ENCODE measurements at places on chromosomes 11 and 22. TPM values are rescaled to one million over a fixed set of nuclear protein-coding genes. Genes with fewer than 3 reads are reported as not detected.

The C22orf42 gene
- not detected for total RNA-seq

The GLYAT gene
- not detected for total RNA-seq

The ABCG4 gene
- total RNA-seq = not detected

The TMEM86A gene
- total RNA-seq = 3.5 TPM

The LMF2 gene
- 9.4 TPM for total RNA-seq

The PTGDR2 gene
- not detected for total RNA-seq

The TMEM191B gene
- total RNA-seq = not detected

The CYB561A3 gene
- total RNA-seq = 41.8 TPM

The DEFB131B gene
- total RNA-seq = not detected

The MS4A12 gene
- total RNA-seq = not detected

GRCh38 chr11:119607726-119608125 lies 121.3 kb downstream of the NECTIN1 start:
- no peak for DNase-seq

DNA sequence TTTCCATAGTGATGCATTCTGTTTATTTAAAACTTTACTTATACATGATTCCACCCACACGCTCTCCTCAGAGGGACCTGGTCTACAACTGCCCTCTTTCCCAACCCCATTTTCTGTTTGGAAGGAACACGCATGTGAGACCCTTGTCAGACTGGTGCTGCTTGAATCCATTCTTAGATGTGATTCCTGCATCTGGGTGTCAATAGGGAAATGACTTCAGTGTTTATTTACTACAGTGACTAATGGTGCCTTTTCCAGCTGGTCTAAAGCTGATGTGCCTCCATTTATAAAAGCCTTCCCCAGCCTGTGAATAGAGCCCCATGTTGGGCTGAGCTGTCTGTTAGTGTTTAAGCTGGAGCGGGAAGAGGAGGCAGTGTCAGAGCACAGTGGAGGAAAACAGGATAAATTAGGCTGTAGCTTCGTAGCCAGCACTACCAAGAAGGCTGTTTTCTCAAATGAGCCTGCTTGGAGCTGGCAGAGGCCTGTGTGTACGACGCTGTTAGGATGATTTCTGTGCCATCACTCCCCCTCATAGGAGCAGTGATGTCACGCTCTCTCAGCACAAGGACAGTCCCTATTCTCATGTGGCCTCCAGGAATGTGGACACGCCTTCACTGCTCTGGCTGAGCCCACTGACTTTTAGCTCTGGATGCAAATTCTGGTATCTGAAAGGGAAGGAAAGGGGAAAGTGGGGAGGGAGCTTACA lies 18.9 kb upstream of the C11orf96 start:
- DNase-seq = peak; percentile 55

DNA sequence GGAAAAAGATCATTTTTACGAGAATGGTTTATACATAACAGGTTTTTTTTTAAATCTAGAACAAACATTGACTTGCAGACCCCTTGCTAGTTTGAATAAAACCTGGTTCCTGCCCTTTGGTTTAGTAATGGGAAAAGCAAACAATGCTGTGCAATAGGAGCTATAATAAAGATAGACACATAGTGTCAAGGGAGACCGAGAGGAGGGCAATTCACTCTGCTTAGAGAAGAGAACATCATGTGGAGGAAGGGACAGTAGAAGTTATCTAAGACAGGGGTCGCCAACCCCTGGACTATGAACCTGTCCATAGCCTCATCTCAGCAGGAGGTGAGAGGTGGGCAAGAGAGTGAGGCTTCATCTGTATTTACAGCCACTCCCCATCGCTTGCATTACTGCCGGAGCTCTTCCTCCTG lies 7.0 kb upstream of the RDX start:
- no peak for DNase-seq

- peak; percentile 38 for DNase-seq
Observed at GRCh38 chr11:122791836-122792235, 46.5 kb upstream of the CRTAM start.

GRCh38 chr22:21990445-21991303 lies 8.1 kb upstream of the TOP3B start:
- no peak for DNase-seq

DNA sequence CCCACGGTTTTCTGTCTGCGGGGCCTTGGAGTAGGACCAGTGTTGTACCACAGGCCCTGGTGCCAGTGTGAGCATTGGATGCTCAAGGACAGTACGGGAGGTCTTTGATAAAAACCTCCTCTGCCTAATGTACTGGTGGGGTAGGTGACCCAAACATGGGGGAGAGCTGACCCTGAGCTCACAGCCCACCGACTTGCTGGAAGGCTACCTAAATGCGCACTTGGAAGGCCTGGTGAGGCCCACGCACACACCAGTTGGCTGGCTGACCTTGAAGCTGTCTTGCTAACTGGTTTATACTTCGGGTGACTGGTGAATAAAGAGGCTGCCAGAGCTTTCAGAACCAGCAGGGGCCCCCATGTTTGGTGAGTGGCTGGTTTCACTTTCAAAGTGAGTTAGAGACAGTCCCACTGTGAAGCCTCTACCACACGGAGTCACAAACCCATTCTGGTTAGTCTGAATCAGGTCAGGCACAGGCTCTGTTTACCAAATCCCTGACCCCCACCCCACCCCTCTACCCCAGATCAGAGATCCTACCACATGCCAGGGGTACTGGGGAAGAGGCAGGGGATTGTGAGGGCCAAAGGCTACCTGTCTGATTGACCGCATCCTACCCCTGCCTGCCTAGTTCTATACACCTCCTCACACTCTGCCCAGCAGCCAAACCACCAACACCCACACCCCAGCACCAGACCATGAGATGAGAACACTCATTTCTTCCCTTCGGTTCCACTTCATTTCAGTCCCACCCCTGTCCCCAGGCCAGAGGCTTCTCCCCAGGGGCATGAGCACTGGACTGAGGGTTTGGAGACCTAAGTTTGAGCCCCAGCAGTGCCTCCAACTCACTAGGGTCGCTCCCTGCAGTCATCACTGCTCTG lies 12.7 kb upstream of the IL2RB start:
- DNase-seq = no peak

- DNase-seq = no peak
Observed at GRCh38 chr22:47356511-47357011, 594.1 kb downstream of the TBC1D22A start.

DNA sequence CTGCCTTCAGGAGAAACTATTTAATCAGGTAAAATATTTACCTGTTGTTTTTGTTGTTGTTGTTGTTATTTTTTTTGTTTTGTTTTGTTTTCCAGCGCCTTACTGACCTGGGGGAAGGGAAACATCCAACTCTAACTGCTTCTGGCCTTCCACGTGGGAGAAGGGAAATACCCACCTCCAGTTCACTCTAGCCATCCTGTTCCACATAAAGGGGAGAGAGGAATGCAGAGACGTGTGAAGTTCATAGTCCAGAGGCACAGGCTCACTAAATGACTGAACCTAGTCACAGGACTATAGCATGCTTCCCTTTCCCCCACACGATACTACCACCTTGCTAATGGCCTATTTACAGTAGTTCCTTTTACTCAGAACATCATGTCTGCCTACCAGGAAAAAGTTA lies 72.4 kb upstream of the VSTM5 start:
- no peak for DNase-seq

DNA sequence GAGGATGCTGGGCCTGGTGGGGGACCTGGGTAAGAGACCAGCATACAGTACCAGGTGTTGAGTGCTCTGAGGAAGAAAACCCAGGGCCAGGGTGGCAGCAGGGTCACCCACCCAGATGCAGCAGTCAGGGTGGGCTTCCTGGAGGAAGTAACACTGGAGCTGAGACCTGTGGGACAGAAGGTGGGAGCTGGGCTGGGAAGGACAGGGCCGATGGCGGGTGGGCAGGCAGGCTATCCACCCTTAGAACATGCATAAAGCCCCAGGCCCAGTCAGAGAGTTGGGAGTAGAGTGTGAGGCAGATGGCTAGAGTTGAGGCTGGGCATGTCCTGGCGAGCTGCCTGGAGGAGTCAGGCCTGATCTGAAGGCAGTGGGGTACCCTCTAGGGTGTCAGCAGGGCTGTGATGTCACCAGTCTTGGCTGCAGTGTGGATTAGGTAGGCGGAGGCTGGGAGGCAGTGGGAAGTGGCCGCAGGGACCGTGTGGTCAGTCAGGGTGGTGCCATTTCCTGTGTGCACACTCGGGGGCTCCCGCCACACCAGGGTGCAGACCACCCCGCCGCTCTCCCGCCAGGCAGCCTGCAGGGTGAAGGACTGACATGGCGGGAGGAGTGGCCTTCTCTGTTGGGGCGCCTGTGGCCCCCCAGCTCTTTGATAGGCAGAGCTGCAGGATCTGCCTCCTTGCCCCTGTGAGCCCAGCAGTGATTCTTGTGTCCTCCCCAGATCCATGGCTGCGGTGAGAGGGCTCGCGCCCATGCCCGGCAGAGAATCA lies 35.3 kb downstream of the IGHMBP2 start:
- DNase-seq = no peak

GRCh38 chr11:110409174-110409573 lies 20.6 kb upstream of the FDX1 start:
- no peak for DNase-seq

GRCh38 chr11:62181097-62181496 lies 8.9 kb upstream of the SCGB1D1 start:
- no peak for DNase-seq

- DNase-seq = no peak
Observed at GRCh38 chr11:3893311-3893710, 37.8 kb downstream of the STIM1 start.

- DNase-seq = no peak
Observed at GRCh38 chr22:17782158-17782557, 7.9 kb upstream of the BID start.

DNA sequence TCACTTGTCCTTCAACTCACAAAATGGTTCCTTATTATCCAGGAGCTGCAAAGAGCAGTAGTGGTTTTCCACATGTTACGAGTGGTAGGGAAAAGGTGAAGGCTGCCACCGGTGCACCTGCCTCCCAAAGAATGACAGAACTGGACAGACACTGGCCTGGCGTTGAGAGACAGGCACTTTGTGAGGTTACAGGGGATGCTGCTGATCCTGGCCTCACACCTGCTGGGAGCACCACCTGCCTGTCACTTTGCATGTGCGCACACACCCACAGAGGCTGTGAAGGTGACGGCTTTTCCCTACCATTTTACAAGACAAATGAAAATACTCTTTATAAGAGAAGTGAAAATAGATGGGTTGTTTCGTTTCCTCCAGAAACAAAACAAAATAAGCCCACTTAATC lies 175.3 kb upstream of the B3GAT1 start:
- DNase-seq = no peak

GRCh38 chr11:106821291-106821690 lies 197.0 kb downstream of the GUCY1A2 start:
- no peak for DNase-seq

GRCh38 chr22:41893591-41894375 lies 21.1 kb downstream of the SHISA8 start:
- no peak for DNase-seq

GRCh38 chr11:86091086-86091485 lies 22.2 kb upstream of the PICALM start:
- no peak for DNase-seq

GRCh38 chr11:2287091-2287490 lies 14.6 kb downstream of the C11orf21 start:
- DNase-seq = no peak

DNA sequence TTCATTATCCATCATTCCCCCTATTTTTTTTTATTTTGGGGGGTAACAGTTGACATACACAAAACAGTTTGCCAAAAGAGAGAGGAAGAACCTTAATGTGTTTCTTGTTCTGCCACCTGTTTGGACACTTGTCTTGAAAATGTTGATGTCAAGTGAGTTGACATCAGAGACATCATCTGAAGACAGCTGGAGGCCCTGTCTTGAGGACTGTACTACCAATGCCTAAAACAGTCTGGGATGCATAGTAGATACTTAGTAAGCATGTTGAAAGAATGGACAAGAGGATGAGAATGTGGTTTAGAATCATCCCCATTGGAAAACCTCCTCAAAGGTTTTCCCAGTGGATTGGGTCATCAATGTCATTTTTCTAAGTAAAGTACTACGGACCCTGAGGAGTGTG lies 2.4 kb upstream of the ARHGEF12 start:
- DNase-seq = no peak

GRCh38 chr11:11425806-11426205 lies 72.8 kb upstream of the CSNK2A3 start:
- DNase-seq = no peak

DNA sequence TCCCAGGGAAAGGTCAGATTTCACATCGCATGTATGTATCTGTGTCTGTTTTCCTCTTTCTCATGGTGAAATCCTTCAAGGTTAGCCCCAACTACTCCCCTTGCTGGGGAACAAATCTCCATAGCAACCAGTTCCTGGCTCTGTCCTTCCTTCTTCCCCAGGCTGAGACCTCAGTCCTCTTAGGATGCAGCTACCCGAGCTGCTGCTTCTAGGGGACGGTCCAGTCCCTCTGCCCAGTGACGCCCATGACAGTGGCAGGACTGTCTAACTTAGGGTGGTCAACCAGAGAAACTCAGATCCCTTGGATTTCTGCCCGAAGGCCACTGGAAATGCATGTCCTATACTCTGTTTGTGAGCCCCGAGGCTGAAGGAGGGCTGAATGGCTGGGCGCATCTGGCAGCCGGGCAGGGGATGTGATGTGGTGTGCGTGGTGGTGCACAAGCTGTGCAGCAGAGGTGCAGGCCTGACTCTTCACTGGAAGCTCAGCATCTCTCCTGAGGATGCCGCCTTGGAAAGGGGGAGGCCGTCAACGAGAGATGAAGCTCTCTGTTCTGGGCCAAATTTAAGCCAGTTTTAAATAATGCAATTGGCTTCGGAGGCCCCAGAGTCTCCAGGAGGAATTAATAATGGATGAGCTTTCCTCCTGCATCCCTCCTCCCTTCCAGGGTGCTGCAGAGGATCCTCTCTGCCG lies 118.7 kb upstream of the B3GAT1 start:
- no peak for DNase-seq

- no peak for DNase-seq
Observed at GRCh38 chr11:57773026-57773598, 11.5 kb downstream of the CTNND1 start.

- DNase-seq = peak; percentile 55
Observed at GRCh38 chr22:42621505-42622002, 6.9 kb upstream of the POLDIP3 start.

DNA sequence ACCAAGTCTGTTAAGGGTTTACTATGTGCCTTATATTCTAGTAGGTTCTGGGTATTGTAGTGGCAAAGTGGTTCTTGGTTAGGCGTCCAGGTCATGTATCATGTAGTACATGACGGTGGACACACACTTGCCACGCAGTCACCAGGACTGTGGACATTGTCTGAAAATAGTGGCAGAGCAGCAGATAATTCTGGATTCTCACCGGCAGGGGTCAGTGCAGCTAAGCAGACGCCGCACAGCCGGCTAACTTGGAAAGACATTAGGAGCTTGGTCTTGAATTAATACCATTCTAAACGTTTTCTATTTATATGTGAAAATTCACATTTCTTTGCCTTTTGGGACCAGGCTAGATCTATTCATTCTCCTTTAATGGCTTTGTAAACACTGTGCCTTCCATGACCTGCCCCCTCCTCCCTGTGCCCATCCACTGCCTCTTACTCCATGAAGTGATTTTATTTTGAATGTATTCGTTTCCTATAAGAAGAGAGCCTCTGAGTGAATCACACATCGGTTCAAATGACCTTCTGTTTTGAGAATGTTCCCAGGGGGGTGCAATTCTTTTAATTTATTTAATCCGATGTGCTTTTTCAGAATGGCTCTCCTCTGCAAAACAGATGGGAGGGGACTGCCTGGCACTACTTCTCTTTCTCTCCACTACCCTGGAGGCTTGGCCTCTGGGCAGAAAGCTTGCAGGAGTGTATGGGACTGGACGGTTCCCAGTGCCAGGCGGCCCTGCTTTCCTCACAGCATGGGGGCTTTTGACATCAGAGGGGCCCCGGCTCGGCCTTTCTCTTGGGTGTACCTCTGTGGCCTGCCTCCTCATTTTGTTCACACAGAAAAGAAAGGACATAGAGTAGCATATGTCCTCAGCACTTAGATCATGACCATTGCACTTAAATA lies 378.0 kb downstream of the NTM start:
- DNase-seq = peak; percentile 44

GRCh38 chr11:130189492-130190210 lies 30.1 kb downstream of the ST14 start:
- DNase-seq = no peak
